ENCODE measurements at places on chromosomes 3 and 15.

DNA sequence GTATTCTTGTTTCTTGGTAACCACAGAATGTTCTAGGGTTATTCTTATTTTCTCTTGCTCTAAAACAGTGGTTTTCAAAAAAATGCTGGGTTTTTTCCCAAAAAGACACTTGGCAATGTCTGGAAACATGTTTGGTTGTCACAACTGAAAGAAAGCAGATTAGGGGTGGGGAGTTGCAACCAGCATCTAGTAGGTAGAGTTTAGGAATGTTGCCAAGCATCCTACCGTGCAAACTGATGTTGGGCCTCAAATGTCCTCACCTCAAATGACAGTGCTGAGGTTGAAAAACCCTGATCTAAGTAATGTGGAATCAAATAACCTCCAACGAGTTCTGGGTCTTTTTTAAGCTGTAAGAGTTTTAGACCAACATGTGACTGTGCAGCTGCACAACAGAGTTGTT lies 270.5 kb upstream of the STT3B start:
- DNase-seq = no peak

GRCh38 chr15:95626501-95627361 lies 703.8 kb upstream of the NR2F2 start:
- DNase-seq = no peak

- no peak for DNase-seq
Observed at GRCh38 chr3:69292959-69293574, 92.8 kb downstream of the FRMD4B start.

DNA sequence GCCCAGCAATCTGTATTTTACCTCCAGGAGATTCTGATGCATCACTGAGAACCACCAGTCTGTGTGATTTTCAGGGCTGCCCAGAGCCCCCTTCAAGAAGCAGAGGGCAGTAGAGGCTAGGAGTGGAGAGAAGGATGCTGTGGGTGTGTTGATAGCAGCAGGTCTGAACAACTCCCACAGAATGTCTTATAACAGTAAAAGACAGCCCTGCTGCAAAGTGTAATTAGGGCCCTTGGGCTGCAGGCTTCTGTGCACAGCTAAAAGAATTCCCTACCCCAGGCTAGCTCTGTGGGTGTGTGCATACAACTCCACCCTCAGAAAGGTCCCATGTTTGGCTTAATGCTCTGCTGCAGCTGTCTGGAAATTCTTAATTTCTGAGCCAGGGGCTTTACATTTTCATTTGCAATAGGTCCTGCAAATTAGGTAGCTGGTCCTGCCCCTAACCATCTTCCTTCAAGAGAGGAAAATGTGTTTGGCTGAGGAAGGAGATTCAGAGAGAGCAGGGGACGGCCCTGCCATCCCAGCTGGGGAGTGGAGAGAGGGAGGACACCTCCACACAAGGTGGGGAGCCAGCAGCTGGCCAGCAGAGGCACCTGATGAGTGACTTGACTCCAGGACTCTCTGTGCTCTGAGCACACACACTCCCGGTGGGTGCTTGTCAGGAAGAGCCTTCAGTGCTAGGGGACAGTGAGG lies 43.2 kb upstream of the RAB6B start:
- no peak for DNase-seq

DNA sequence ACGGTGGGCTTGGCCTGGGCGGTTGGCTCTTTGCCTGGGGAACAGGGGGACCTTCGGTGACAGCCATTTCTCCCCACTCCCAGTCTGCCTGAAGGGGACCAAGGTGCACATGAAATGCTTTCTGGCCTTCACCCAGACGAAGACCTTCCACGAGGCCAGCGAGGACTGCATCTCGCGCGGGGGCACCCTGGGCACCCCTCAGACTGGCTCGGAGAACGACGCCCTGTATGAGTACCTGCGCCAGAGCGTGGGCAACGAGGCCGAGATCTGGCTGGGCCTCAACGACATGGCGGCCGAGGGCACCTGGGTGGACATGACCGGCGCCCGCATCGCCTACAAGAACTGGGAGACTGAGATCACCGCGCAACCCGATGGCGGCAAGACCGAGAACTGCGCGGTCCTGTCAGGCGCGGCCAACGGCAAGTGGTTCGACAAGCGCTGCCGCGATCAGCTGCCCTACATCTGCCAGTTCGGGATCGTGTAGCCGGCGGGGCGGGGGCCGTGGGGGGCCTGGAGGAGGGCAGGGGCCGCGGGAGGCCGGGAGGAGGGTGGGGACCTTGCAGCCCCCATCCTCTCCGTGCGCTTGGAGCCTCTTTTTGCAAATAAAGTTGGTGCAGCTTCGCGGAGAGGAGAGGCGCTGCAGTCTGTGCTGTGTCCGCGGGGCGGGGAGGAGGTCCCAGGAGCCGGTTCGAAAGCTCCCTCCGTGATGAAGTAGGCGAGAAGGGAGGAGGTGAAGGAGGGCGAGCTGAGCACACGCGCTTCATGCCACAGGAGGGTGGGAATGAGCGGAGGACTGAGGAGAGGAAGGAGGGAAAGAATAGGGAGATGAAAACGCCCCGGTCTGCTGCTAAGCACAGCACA lies 9.6 kb downstream of the CLEC3B start:
- DNase-seq = peak; percentile 83

GRCh38 chr3:121152573-121152972 lies 244.6 kb downstream of the STXBP5L start:
- DNase-seq = no peak

DNA sequence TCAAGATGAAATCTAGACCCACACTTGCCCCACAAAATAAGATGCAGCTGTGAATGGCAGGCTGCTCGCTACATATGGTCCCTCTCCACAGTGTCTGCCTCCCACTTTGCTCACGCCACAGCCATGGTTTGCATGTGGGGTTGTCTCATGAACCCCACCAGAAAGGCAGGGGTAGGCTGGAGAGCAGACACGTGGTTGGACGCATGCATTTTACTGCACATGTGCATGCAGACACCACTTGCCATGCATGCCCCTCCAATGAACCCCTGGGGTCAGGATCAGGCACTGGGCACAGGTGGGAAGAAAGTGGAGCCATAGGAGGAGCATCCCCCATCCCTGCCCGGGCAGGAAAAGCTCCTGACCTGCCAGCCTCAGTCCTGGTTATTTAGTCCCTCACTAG lies 20.7 kb downstream of the SCN5A start:
- DNase-seq = no peak

DNA sequence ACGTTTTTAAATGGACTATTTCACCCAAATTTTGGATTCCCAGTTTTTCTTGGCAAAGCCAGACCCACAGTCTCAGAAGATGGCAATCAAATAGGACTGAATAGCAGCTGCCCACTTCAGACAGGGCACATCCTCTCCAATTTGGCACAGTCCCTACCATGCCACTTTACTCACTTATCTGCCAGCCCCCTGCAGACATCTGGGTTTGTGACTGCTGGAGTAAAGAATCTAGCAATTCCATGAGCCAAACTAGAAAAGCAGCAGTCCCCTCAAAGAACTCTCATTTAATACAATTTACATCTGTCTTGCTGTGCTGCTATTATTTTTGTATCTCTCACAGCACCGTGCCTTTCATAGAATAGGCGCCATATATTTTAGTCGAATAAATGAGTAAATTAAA lies 16.0 kb upstream of the LRRN1 start:
- DNase-seq = no peak

- peak; percentile 40 for DNase-seq
Observed at GRCh38 chr15:31214864-31215489, 111.7 kb upstream of the KLF13 start.

DNA sequence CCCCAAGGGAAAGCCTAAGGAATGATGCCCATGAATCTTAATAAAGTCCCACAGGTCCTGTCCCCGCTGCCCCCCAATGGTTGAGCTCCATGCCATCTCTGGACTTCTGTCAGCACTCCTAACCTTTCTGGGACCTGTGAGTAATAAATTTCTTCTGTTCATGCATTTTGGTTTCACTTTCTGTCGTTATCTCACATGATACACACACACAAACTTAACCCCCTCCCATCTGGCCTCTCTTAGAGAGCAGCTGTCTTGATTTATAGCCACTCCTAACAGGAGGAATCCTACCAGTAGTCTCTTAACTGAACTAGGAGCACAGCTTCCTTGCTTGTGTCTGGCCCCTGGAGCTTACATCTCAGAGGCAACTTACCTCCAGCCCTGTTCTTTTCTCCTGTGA lies 82.7 kb upstream of the SELENOK start:
- no peak for DNase-seq

GRCh38 chr3:9776896-9777693 lies 7.3 kb upstream of the CAMK1 start:
- DNase-seq = no peak

- no peak for DNase-seq
Observed at GRCh38 chr3:170012683-170013400, 25.0 kb upstream of the GPR160 start.

DNA sequence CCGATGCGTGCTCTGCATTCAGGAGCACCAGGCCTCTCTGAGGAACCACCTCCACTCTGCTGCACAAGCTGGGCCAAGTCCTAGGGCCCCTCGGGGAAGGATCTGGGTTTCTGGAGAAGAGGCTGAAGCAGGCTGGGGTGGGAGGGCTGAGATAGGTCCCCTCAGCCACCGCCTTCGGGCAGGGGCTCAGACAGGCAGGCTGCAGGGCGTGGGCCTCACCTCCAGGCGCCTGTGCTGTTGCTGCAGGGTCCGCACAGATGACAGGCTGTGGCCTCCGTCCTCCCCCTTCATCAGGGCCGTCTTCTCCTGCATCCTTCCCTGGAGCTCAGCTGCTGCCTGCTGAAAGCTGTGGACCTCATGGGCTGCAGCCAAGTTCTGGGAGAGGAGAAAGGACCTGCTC lies 15.2 kb downstream of the PLA2G4B start:
- no peak for DNase-seq

- peak; percentile 94 for DNase-seq
Observed at GRCh38 chr15:34583399-34584329, at the start of gene GOLGA8B. GOLGA8B (minus strand) TSS chr15:34583651; CDS start chr15:34535912, 47,739 bp downstream.

GRCh38 chr15:41333026-41333562 lies 413 bp downstream of the NUSAP1 start:
- DNase-seq = peak; percentile 73

DNA sequence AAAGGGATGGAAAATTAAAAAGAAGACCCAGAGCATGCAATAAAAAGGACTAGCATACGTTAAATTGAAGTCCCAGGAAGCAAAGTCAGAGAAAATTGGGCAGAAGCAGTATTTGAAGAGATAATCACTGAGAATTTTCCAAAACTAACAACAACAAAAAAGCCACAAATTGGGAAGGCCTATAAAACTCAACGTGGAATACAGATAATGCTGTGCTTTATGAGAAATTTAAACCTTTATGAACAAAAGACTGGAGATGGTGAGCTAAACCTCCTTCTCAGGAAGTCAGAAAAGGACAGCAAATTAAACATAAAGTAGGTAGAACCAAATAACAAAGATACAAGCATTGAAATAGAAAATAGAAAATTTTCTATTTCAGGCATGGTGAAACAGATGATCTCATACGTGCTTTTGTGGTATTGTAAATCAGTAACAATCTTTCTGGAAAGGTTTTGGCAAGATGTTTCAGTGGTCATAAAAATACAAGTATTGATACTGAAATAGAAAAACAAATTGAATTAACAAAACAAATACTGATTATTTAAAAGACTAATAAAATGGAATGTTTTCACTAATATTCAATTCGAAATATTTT lies 55.6 kb downstream of the LYSMD4 start:
- no peak for DNase-seq

- no peak for DNase-seq
Observed at GRCh38 chr15:47988564-47988963, 132.2 kb upstream of the SLC24A5 start.

GRCh38 chr15:31523655-31524049 lies 197.0 kb downstream of the KLF13 start:
- no peak for DNase-seq

DNA sequence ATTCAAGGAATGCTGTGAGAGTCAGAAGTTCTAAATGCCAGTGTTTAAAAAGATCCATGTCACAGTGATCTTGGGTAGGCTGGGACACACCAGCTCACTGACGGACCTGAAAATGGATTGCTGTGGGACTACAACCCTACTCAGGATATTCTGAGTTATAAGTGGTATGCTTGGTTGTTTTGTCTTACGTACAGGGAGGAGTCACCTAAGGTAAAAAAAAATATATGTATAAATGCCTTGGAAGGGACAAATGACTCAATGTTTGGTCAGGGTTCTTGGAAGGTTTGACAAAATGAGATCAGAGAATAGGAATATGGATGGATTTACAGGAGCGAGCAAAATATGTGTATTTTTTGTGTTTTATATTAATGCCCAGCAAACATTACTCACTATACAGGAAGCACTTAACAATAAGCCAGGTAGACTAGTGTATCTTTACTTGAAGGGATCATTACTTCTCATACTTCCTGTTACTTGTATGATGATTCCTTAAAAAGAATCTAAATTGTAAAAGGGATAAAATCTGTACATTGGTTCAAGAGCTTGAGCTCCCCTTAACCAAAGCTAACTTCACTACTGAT lies 767.3 kb downstream of the GBE1 start:
- DNase-seq = no peak

DNA sequence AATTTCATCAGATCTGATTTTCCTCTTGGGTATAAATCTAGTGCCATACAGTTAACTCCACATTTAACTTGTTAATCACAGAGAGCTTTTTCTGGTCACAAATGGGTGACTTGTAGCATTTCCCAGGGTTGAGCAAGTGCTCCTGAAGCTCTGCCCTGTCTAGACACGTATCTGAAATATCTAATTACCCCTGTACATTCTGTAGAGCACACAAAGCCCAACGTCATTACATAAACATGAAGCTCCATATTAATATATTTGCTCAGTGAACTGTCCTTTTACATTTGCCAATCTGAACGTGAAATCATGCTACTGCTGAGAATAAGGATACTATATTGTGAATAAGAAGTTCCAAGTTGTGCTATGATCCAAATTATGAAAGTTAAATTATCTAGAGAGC lies 49.0 kb downstream of the THBS1 start:
- no peak for DNase-seq

- no peak for DNase-seq
Observed at GRCh38 chr3:191531434-191531972, 70.5 kb downstream of the PYDC2 start.

DNA sequence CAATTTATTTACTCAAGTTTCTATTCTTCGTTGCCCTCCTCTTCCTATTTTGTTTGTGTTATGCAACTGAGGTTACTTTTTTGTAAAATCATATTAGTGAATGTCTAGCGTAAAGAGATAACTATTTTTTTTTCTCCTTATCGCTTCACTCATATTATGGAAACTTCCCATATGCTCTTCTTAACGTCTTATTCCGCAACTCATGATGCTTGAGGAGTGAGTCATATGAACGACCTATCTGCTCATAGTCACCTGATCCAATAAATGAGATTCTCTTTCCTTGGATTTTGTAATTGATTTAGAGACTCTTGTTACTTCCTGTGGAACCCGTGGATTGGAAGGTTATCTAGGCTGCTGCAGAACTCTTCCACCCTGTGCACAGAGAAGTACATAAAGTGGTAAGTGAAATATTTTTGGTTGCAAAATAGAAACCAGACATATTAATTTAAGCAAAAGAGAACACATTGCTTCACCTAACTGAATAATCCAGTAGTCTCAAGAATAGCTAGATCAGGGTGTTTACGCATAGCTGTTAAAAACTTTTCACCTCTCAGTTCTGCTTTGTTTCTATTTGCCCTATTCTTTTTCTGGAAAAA lies 719.3 kb upstream of the SGO1 start:
- no peak for DNase-seq

Data from H7 (cell line).